ENCODE measurements at places on chromosomes 7 and 10.
A peak's percentile ranks its signal among the peaks of the same experiment; 100 is the strongest.

GRCh38 chr7:31729195-31729804 is 42.3 kb downstream of the PPP1R17 start:
- no peak for DNase-seq

- no peak for DNase-seq
Observed at GRCh38 chr10:71771821-71772617, 1.3 kb downstream of the VSIR start.

GRCh38 chr10:68553138-68553537 is 7.0 kb upstream of the TET1 start:
- no peak for DNase-seq

- DNase-seq, result no peak
Observed at GRCh38 chr7:104415700-104416099, 87.3 kb downstream of the LHFPL3 start.

- DNase-seq, result no peak
Observed at GRCh38 chr7:152158801-152159587, 133.5 kb downstream of the GALNT11 start.

GRCh38 chr7:114691605-114692004 is 230.3 kb upstream of the MDFIC start:
- DNase-seq, result no peak

GRCh38 chr7:35556515-35557471 is 138.1 kb downstream of the HERPUD2 start:
- DNase-seq, result no peak

GRCh38 chr7:137324796-137325696 is 18.5 kb downstream of the PTN start:
- no peak for DNase-seq

DNA sequence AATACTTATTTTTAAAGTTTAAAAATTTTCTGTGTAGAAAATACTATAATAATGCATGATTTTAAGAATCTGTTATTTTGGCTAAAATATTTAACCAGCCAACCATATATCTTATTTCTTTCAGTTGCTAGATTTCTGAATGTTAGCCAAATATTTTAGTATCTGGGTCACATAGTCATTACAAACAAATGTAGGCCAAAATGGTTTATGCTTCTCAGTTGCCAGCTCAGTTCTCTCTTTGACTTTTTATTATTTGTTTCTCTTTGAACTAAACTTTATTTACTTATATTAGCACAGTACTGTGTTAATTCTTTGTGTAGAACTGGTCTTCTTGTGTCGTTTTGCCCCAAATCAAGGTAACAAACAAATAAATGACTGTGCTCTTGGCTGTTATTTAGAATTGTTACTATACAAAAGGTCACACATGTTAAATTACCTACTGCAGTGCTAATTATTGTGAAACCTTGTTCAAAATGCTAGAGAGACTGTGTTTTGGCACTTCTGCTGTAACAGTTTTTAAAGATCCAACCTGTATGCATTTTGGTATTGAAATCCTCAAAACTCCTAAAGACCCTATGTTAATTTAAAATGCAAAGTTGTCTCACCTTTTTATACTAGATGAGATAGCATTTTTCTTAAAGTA is 39.8 kb downstream of the ZEB1 start:
- no peak for DNase-seq

- no peak for DNase-seq
Observed at GRCh38 chr10:69861251-69862240, 59.8 kb downstream of the COL13A1 start.

GRCh38 chr10:86340176-86340990 is 26.2 kb downstream of the GRID1 start:
- DNase-seq, result no peak

GRCh38 chr7:15554081-15554480 is 7.7 kb downstream of the AGMO start:
- no peak for DNase-seq

- no peak for DNase-seq
Observed at GRCh38 chr7:40763319-40764287, 628.8 kb downstream of the SUGCT start.

- no peak for DNase-seq
Observed at GRCh38 chr7:80999100-80999499, 80.2 kb upstream of the SEMA3C start.

DNA sequence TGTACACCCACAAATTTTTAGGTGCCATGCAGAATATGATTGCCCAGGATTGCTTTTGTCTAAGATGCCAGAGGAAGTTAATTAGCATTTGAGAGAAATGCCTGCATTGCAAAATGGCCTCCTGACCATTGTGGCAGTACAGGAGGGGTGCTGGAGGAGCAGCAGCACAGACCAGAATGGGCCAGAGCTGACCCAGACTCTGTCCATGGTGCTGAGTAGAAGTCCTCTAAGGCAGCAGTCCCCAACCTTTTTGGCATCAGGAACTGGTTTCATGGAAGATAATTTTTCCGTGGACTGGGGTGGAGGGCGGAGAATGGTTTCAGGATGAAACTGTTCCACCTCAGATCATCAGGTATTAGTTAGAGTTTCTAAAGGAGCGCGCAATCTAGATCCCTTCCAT is 217.8 kb upstream of the AGK start:
- DNase-seq, result no peak

- peak; percentile 24 for DNase-seq
Observed at GRCh38 chr7:157576415-157576814, 239.6 kb downstream of the DNAJB6 start.

GRCh38 chr7:28512668-28513440 is 100.5 kb downstream of the CREB5 start:
- no peak for DNase-seq

- DNase-seq, result no peak
Observed at GRCh38 chr7:124460056-124460450, 305.5 kb downstream of the GPR37 start.

DNA sequence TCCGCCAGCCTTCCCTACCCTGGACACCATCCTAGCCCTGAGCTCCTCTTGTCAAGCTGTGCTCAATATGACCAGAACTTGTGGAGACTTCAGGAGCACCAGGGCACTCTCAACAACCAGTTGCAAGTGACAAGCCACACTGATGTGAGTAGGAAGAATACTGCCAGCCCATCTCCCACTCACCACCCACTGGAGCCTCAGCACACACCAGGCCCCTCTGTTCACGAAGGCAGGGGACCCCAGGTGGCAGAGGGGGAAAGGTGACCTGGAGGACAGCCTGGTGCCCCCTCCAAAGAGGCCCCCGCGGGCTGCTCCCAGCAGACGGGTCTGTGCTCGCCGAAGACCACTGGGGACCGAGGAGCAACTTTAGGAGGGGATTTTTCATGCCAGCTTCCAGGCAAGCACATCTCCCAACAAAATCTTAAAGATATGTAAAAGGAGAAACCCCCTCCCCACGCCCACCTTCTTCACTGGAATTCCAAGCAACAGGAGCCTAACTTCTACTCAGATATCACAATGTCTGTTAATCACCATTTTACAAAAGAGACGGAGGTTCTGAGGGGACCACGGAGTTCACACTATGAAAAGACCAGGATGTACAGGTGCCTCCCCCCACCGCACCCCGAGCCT is 1.0 kb downstream of the MMD2 start:
- no peak for DNase-seq

- no peak for DNase-seq
Observed at GRCh38 chr7:95534796-95535195, 49.1 kb downstream of the ASB4 start.

GRCh38 chr7:16916105-16916639 is 34.4 kb upstream of the AGR3 start:
- DNase-seq, result no peak

- DNase-seq, result no peak
Observed at GRCh38 chr7:147145194-147145593, 1028.6 kb downstream of the CNTNAP2 start.

GRCh38 chr7:37333075-37333474 is 115.6 kb downstream of the ELMO1 start:
- no peak for DNase-seq

DNA sequence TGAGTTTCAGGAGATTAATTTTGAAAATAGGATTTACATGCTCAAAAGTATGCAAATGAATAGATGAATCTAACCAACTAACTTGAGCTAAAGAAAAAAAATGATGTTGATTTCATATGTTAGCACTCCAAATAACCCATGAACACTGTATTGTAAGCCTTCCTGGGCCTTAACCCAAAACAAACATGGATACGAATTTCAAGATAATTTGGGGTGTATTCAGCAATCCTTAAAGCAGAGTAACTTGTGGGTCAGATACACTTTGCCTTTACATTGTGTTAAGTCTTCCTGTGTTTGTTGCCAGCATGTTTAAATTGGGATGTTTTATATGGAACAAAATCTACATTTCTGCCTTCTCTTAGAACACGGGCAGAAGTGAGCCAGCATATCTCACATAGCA is 124.2 kb upstream of the WDR11 start:
- no peak for DNase-seq

DNA sequence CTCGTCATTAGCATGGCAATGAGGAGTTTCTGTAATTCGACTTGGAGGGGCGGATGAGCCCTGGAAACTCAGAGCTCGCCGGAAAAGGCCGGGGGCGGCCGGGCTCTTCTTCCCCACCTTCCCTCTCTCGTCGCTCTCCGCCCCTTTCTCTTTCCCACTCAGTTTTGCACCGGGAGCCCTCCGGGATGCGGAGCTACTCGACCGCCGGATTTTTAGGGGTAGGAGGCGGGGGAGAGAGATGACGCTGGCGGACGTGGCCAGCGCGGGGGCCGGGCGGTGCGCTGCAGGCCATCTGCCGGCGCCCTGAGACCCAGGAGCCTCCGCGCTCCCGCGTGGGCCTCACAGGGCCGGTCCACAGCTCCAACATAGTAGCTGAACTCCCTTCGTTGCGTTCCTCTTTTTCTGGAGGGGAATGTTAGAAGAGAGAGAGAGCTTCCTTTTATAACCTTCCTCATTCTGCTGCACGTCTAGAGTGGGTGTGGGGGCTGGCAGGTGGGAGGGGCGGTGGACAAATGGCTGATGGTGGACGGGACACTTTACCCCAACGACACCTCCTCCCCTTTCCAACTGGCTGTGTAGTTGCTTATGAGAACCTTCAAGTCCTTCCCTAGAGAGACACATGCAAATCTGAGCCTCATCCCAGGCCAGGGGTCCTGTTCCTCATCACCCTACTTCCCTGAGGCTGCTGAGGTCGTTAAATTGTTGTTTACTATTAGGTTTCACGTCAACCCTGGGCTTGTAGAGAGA is 1.1 kb upstream of the HOXA1 start:
- no peak for DNase-seq

- no peak for DNase-seq
Observed at GRCh38 chr7:73840715-73841379, 1.5 kb downstream of the METTL27 start.

GRCh38 chr7:98956469-98956868 is 78.1 kb downstream of the TRRAP start:
- DNase-seq, result no peak

GRCh38 chr10:27245836-27246235 is 5.2 kb upstream of the ACBD5 start:
- no peak for DNase-seq

GRCh38 chr10:2036209-2036608 is 298.9 kb upstream of the ADARB2 start:
- DNase-seq, result no peak

DNA sequence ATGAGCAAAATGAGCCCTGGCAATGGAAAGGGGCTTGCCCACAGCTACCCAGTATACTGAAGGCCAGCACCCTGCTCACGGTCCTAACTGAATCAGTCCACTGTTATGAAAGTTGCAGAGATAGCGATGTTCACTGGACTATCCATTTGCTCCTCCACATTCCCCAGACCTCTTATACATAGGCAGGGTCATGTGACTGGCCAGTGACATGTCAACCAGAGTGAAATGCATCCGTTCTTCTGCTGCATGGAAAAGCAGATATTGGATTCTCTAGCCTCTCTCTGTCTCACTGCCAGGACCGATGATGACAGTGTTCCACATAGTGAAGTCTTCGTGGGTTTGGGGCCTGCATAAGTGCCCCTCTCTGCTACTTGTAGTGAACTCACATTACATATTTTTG is 503.4 kb downstream of the RPS24 start:
- DNase-seq, result no peak

GRCh38 chr10:69151984-69152383 is 28.0 kb downstream of the VPS26A start:
- no peak for DNase-seq

GRCh38 chr10:124001391-124002148 is 91.8 kb downstream of the CHST15 start:
- no peak for DNase-seq

GRCh38 chr7:108120933-108121332 is 9.2 kb downstream of the LAMB4 start:
- no peak for DNase-seq

- DNase-seq, result no peak
Observed at GRCh38 chr7:150949971-150950491, 28.1 kb downstream of the KCNH2 start.

- DNase-seq, result no peak
Observed at GRCh38 chr10:129448539-129448938, 18.5 kb upstream of the MGMT start.

DNA sequence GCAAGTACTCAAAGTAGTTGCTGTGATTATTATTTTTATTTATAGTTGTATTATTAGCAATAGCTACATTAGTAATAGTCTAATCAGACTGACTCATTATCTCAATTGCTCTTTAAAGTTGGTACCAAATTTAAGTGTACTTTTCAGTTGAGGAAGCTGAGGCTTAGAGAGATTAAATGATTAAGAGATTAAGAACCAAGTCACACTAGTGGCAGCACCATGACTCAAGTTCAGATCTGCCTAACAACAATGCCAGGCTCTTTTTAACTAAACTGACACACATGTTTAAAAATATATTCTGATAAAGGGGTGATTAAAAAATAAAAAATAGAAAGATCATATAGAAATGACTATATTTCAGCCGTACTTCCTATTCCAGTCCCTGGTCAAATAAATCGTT is 42.0 kb downstream of the FZD1 start:
- DNase-seq, result no peak

DNA sequence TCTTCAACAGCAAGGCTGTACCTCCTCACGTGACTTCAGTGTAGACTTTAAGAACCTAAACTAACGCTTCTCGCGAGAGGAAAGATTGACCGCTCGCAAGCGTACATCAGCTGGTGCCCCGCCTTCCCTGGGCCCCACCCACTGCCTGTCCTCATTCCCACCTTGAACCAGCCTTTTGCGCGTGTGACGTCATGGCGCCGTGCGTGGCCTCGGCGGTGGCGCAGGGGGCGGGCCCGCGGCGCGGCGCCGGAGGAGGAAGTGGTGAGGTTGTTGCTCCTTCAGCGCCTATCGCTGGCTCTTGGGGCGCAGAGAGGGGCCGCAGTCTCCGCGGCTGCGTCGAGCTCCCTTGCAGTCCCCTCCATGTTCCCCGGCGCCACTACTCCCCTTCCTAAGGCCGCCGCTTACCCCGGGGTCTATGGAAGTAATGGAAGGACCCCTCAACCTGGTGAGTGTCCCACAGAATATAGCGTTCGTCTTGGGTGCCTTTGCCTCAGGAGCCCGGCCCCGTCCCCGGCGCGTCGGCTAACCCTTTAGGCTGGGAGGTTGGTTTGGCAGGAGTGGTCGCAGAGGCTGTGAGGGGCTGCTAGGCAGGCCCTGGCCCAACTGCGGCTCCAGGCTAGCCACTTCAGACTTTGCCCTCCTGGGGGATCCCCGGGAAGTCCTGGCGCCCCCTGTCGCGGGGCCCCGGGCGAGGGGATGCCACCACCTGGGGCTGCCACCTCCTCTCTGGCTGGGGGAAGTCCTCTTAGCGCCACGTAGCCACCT is at the start of gene NRBF2:
TSS of gene NRBF2 (plus strand) at position 273 of the 765 bp plus-strand sequence. CDS start at position 416, 143 bp downstream.
- DNase-seq, result peak; percentile 95

- peak; percentile 42 for DNase-seq
Observed at GRCh38 chr10:14560274-14560673, 214.4 kb downstream of the FAM107B start.

Data from stimulated activated CD8-positive, alpha-beta memory T cell treated with anti-CD3 and anti-CD28 coated beads, Interleukin-4, amount 100 ng/mL, for 24 hours (primary cell).